ENCODE measurements at places on chromosomes 13 and 19.

DNA sequence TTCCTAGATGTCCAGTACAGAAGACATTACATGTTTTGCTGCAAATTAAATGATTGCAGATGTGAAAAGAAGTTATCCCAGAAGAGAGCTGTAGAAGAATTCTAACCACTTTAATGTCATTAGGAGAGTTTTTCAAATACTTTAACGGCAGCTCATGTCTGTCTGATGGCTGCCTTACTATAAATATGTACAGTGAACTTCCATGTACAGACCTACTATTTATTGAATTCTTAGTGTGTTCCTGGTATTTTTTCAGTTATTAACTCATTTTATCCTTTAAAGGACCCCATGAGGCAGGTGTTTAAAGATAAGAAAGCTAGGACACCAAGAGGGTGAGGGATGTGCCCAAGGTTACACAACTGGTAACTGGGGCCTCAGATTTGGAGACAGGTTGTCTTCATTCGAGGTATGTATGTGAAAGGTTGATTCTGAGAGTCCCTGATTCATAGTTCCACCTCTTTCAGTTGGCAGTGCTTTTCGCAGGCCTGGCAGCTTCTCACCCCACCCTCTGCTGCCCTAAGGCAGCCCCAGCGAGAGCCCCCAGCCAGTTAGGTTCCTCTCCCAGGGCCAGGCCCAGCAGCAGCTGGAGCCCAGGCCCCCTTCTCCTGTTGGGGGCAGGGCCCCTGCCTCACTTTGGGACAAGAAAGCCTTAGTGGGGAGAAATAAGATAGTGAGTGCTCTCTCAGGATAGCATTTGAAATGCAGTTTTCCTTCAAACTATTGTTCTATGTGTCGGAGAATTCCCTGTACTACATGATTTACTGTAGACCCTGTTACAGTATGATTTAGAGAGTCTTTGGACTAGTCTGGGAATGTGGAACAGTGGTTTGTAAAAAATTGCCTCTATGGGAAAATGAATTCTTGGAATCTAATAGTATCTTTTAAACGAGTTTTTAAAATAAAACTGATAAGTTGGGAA is 67.7 kb upstream of the TEX29 start:
- no peak for DNase-seq

GRCh38 chr13:101584331-101584730 is 131.9 kb downstream of the ITGBL1 start:
- DNase-seq = no peak

DNA sequence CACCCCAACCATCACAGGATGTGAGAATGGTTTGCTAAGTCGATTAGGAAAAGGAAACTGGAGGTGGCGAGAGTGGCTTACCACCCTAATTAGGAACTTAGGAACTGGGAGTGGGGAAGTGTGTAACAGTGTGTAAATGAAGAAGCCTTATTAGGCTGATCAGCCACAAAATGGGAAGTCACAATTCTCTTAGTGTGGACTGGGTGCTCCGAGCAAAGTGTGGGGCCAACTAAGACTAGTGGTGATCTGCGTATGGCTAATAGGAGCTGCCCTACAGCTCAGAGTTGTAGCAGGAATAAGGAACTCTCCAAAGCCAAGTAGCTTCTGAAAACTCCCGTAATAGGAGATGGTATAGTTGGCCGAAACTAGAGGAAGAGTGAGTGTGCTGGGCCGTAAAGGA is 7.6 kb downstream of the SIGLEC11 start:
- DNase-seq = no peak

- peak; percentile 94 for DNase-seq
These were observed 7.3 kb downstream of the POLR2E start for GRCh38 chr19:1087813-1088415.

DNA sequence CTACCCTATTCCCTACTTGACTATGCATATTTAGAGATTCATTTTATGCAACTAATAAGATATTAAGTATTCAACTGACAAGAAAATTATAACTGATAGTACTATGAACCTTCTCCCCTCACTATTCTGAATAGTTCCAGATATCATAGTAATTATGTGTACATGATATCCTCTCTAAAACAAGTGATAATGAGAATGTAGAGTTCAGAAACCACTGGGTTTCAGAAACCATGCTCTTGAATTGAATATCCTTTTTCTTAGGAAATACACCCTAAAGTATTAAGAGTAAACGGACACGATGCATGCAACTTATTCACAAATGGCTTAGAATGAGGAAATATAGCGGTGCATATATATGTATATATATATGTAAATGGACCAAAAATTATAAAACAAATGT is 160.9 kb downstream of the TBC1D4 start:
- DNase-seq = no peak

- DNase-seq = no peak
These were observed 127.6 kb downstream of the KATNAL1 start for GRCh38 chr13:30179597-30180276.

GRCh38 chr13:33956346-33956745 is 138.4 kb downstream of the RFC3 start:
- no peak for DNase-seq

DNA sequence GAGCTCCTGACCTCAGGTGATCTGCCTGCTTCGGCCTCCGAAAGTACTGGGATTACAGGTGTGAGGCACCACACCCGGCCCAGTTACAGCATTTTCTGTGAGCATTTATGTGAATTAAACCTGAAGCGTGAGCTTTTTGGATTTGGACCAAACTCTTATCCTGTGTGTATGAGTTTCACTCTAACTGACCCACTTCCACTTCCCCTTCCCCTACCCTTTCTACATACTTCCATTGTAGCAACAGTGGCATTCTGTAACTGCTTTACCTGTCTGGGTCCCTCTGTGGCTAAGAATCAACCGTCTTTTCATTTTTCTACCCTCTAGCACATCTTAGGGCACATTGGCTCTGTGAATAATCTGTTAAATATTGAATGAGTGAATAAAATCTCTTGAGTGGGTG is 16.2 kb downstream of the FRY start:
- DNase-seq = no peak

DNA sequence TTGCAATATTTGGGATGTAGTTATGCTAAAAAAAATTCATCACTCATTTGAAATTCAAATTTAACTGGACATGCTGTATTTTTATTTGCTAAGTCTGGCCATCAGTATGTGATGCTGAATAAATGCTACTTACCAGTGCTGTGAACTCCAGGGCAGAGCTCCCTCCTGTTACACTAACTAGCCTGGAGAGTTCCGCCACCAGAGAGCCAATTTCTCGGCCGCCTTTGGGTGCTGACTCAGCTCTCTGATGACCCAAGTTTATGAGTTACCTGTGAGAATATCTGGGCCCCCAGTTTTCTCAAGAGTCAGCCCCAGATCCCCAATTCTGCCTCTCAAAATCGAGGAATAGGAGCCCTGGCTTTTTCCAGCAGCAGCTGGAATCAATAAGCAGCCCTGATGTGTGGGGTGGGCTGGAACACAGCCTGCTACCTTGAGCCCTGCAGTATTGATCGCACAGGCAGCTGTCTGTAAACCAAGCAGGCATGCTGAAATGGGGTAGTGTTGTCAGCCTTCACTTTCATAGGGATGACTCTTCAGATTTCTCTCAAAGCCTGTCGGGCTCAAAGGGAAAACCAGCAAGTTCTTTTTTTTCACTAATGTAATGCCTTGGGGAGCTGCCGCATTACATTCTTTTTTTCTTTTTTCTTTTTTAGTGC is 113.7 kb downstream of the DNAJC15 start:
- no peak for DNase-seq

GRCh38 chr13:46675016-46675415 is 121.9 kb downstream of the ESD start:
- DNase-seq = no peak

DNA sequence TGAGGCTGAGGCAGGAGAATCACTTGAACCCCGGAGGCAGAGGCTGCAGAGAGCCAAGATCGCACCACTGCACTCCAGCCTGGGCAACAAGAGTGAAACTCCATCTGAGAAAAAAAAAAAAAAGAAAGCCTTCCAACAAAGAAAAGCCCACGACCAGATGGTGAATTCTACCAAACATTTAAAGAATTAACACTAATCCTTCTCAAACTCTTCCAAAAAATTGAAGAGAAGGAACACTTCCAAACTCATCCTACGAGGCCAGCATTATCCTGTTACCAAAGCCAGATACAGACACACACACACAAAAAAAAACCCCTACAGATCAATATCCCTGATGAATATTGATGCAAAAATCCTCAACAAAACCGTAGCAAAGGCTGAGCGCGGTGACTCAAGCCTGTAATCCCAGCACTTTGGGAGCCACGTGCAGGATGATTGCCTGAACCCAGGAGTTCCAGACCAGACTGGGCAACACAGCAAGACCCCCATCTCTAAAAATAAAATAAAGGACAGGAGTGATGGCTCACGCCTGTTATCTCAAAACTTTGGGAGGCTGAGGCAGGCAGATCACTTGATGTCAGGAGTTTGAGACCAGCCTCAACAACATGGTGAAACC is 6.2 kb upstream of the EVI5L start:
- no peak for DNase-seq

- DNase-seq = no peak
These were observed 69.3 kb upstream of the HMGB1 start for GRCh38 chr13:30535046-30535445.

- no peak for DNase-seq
These were observed 207.4 kb upstream of the RFC3 start for GRCh38 chr13:33610438-33611120.

DNA sequence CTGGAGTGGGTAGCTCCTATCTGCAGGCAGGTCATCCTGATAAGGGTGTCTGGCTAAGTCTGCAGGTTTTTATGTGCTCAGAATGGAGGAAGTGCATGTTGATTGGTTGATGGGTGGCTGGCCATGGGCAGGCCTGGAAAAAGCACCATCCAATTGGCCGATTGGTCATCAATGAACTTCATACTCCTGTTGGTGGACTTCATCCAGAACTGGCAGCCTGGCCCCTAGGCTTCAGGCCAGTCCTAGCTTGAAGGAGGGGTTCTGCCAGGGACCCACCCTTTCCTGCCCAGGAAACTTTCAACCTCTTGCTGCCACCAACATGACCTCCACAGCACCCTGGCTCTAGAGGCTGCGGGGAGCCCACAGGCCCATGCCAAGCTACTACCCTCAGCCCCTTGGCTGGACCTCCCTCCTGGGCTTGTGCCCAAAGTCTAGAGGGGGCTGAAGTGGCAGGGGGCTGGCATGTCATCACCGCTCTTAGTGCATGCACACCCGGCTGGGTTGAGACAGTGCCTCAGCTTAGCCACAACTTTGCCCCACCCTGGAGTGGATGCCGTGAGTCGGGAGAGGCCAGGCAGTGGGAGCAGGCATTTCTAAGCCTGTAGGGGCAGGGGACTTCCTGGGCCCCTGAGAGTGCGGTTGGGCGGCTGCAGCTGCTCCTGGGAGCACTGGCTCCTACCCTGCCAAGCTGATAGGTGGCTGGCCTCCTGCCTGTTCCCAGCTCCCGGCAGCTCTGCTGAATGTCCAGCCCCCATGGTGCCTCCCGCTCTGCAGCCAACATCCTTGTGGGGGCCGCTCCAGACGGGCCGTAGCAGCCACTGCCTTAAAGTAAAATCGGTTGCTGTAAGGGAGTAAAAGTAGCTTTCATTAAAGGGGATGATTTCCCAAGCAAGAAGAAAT is 13.2 kb downstream of the DNAJC15 start:
- no peak for DNase-seq

GRCh38 chr19:49718991-49719390 is 28.1 kb downstream of the CPT1C start:
- no peak for DNase-seq

Measured in common myeloid progenitor, CD34-positive (primary cell).